8988T (cell line): ENCODE measurements at places on chromosomes 6 and 20.

DNA sequence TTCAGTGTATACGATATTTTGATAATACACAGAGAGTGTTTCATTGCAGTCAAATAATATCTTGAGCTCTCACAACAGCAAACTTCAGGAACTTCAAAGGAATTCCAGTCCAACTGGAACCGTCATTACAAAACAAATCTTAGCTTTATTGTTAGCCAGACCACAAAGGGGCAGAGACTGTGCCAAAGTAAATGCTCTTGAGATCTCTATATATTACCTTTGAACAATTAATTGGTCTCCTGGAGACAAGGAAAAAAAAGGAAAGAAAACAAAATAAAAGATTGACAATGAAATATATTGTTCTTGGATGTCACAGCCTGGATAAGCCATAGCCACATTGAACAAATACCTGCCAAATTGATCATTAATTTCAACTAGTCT lies 70.0 kb downstream of the FOXC1 start:
- no peak for DNase-seq

DNA sequence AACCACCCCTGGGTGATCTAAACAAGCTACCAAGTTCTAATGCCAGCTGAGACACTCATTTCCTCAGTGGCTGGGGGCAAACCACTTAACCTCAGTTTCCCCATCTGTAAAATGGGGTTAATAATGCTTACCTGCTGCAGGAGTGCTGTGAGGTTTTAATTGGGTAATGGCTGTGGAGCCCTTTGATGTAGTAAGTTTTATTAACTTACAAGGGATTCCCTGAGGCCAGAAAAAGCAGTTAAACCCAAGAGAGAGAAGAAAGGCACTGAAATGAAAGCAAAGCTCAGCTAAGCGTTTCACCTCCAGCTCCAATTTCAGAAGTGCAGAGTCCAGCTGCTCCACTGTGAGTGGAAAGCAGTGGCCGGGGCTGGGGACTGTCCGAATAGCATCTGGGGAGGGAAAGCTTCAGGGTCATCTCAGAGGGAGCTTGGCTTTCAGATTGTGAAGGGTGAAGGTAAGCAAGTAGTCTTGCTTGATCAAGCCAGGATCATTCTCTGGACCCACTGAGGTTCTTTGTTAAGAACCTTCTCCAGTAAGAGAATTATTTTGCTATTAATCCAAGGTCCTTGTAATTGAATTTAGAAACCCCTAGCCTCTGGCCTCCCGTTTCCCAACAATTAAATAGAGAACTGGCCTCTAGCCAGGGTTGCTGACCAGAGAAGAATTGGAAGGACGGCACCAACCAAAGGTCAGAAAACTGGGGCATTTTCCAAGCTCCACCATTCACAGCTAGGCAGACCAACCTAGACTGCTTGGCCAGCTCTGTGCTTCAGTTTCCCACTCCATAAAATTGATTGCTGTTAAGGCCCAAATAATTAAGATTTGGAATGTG lies 20.9 kb upstream of the TCP11 start:
- DNase-seq, result no peak

- no peak for DNase-seq
These were observed 54.9 kb downstream of the SESN1 start for GRCh38 chr6:109039795-109040194.

DNA sequence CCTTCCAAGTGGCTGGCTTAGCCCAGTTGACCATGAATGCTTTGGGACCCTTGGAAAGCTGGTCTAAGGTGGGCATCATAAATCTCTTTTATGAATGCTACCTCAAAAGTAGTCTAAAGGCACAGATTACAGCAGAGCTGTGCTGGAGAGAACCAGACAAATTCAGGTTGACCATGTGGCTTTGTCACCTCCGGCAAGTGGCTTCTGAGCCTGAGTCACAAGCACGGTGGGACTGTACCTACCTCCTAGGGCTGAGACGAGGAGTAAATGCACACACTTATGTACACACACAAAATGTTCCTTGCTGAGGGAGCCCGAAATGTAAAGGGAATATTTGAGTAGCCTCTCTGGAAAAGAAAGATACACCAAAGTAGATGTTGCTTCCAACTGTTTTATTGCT lies 155.9 kb downstream of the NFATC2 start:
- no peak for DNase-seq

GRCh38 chr6:160055813-160056212 lies 65.8 kb upstream of the SLC22A1 start:
- no peak for DNase-seq

DNA sequence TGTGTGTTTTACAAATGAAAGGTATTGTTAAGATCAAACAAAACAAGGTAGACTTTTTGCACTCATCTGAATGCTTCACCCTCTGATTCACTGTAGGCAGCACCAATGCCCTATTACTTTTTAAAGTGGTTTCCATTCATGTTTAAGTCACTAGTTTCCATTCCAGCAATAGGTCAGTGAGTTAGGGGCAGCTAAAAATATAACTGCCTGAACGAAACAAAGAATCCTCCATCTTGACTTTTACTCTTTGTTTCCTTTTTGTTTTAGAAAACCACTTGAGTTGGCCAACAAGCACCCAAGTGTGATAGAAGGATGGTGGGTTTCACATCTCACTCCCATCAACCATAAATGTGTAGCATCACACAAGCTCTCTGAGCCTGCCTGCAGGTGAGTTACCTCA lies 25.5 kb downstream of the CLIC5 start:
- no peak for DNase-seq

GRCh38 chr6:100229512-100229911 lies 235.2 kb downstream of the SIM1 start:
- no peak for DNase-seq
